Activated B cell treated with CpG ODN at 0.5 μM for 24 hours (primary cell): ENCODE measurements at places on chromosomes 3 and 15. TPM values are rescaled to one million over a fixed set of nuclear protein-coding genes. Genes with fewer than 3 reads are reported as not detected.

- H3K4me3 ChIP-seq: no peak overlapping the region
- peaks cover 41% of the 10 kb centered on the region for H3K36me3 ChIP-seq
- no peak for DNase-seq
- H3K27me3 ChIP-seq: no peaks in the 10 kb centered on the region
These were observed 38.6 kb upstream of the APH1B start for GRCh38 chr15:63238796-63239195.

DNA sequence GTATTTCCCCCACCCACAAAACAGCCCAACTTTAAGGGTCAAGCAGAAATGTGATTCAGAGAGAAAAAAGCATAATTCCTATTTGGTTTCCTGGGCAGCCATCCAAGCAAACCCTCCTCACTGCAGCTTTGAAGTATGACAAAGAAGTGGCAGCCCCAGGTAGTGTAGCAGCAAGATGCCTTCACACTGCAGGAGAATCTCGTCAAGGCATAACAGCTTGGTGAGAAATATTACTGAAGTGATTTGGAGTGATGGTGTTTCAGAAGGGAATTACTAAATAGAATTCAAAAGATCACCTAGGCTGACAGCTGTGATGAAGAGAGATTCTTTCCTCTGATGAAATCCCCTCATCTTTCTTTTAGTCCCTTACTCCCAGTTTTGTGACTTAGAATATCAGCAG lies 173.9 kb downstream of the PYDC2 start:
- no peaks in the 10 kb centered on the region for H3K36me3 ChIP-seq
- H3K27ac ChIP-seq: no peak overlapping the region
- DNase-seq: no peak
- no peak overlapping the region for H3K4me3 ChIP-seq
- peaks cover 3% of the 10 kb centered on the region for H3K27me3 ChIP-seq

ADGRG7 gene
- not detected in 2 replicates for total RNA-seq

PLA2G4B gene
- total RNA-seq: 5.3 and 8.2 TPM in 2 replicates

GRCh38 chr3:33134026-33134625 lies 20.3 kb downstream of the CRTAP start:
- peaks cover 51% of the 10 kb centered on the region for H3K36me3 ChIP-seq
- DNase-seq: no peak
- no peaks in the 10 kb centered on the region for H3K27me3 ChIP-seq
- no peak overlapping the region for H3K4me3 ChIP-seq

DNA sequence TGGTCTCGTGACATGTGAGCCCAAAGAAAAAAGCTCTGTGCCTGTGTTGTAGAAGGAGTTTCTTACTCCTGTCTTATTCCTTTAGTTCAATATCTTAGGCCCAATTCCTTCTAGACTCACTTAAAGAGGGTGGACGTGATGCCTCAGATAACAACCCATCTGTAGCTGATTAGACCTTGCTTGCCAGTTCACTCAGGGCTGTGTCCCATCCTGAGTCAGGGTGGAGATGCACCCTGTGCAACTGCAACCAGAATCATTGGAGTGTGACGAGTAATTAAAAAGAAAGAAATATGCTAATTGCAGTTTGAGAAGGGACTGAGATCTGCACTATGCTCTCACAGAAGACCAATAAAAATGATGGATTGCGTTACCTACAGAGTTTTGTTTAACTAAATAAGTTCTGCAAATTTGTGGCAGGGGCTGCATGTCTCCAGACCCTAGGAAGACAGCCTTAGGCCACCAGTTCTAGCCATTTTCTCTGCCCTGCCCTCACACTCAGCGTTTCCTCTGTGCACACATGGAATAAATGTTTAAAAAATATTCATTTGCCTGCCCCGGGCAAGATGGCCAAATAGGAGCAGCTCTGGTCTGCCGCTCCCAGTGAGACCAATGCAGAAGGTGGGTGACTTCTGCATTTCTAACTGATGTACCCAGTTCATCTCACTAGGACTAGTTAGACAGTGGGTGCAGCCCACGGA lies 83.0 kb downstream of the MOBP start:
- no peaks in the 10 kb centered on the region for H3K36me3 ChIP-seq
- no peaks in the 10 kb centered on the region for H3K4me1 ChIP-seq
- H3K27me3 ChIP-seq: peaks cover 16% of the 10 kb centered on the region

DNA sequence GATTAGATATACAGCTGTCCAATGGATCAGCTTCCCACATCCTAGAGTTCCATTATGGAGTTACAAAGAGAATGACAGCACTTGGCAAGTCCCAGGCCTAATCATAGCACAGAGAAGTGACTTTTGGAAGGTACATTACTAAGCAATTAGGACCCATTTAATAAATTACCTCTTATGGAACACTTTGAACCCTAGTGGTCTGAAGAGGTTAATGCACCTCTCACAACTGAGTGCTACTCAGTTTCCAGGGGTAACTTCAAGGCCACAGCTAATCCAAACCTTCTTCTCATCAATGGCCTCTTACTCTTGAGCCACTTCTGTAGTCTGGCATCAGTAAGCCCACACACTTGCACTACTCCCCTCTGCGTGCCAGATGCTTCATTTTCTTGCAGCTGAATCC lies 34.9 kb upstream of the MEIS2 start:
- DNase-seq: no peak
- no peak overlapping the region for H3K4me3 ChIP-seq
- no peaks in the 10 kb centered on the region for H3K36me3 ChIP-seq
- H3K4me1 ChIP-seq: no peaks in the 10 kb centered on the region
- peaks cover 9% of the 10 kb centered on the region for H3K27me3 ChIP-seq

LDHAL6B gene
- total RNA-seq: not detected in 2 replicates

DNA sequence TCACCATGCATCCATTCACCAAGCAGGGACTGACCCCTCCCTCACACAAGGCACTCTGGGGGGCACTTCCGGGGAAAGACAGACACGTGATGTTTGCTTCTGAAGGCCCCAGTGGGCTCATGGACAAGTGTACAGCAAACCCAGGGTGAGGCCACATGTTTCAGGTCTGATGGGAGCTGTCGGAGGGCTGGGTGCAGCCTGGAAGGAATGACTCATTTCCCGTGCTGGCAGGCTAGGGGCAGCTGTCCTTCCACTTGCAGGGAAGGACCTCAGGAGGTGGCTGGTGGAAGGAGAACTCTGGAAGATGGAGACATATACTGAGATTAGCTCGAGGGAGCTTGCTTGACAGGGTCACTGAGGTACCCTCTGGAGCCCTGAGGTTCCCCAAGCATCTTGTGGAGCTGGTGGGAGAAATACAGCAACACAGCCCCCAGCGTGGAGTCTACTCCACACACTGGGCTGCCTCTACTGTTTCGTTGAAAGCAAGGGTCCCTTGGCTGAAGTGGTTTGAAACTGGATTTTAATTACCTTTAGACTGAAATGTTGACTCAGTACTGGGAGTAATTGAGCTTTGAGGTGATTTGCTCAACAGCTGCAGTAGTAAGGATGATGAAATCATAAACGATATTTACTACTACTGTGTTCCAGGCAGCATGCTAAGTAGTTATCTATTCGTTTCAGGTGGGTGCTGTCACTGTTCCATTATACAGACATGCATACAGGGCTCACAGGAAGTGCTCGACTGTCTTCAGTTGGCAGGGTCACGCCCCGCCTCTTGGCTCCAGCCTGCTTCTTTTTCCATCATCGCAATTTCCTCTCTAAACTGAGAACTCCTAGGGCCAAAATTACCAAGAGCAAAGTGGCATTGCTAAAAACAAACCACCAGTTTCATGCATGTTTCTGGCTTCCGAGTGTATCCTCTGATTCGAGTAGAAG lies 230.4 kb downstream of the ADAMTS17 start:
- H3K36me3 ChIP-seq: no peaks in the 10 kb centered on the region
- H3K27ac ChIP-seq: no peak overlapping the region
- H3K27me3 ChIP-seq: peaks cover 12% of the 10 kb centered on the region
- H3K4me3 ChIP-seq: no peak overlapping the region

DNA sequence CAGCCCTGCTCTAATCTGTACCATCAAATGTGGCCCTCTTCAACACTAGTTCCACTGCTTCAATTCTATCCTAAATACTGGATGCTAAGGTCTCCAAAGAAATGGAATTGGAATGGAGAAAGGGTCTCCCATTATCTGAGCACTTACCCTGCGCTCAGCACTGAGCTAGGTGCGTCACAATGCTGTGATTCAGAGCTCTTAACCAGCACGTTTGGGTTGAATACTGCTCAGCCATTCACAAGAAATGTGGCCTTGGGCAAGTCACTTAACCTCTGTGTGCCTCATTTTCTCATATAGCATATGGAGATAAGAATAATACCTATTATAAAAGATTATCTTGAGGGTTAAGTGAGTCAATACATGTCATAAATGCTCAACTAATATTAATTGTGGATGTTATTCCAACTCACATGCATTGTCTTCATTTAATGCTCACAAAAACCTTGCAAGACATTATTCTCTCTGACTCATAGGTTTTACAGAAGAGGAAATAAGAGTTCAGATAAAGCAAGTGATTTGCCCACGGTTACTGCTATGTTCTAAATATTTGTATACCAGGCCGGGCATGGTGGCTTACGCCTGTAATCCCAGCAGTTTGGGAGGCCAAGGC lies 27.4 kb upstream of the SRGAP3 start:
- H3K27me3 ChIP-seq: peaks cover 11% of the 10 kb centered on the region
- no peak overlapping the region for H3K4me3 ChIP-seq
- H3K36me3 ChIP-seq: no peaks in the 10 kb centered on the region
- H3K4me1 ChIP-seq: no peaks in the 10 kb centered on the region
- H3K27ac ChIP-seq: no peak overlapping the region

GRCh38 chr3:16514021-16514700 lies 662 bp upstream of the RFTN1 start:
- H3K36me3 ChIP-seq: peaks cover 31% of the 10 kb centered on the region
- H3K27ac ChIP-seq: peak overlapping the region; percentile 80
- H3K27me3 ChIP-seq: no peaks in the 10 kb centered on the region
- H3K4me3 ChIP-seq: peak overlapping the region; percentile 97
- H3K4me1 ChIP-seq: peaks cover 85% of the 10 kb centered on the region
- DNase-seq: no peak

CPNE9 gene
- total RNA-seq: 0.20 TPM in 1 of 2 replicates, not detected in the other

DNA sequence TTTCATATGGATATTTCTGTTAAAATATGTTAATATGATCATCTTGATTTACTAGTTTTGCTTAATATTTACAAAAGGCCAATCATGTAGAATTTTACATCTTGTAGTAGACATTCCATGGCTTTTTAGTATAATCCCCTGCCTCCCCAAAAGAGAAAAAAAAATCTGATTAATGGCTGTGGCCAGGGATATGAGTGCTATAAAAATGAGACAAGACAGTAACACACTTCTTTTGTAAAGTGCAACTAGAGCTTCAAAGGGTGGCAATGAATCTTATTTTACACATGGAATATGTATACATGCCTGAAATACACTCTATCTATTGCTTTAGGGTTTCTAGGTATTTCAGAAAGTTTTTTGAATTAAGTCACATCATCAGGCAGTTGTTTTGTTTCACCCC lies 112.2 kb upstream of the NANOGP8 start:
- H3K27ac ChIP-seq: no peak overlapping the region
- no peaks in the 10 kb centered on the region for H3K36me3 ChIP-seq
- H3K27me3 ChIP-seq: no peaks in the 10 kb centered on the region
- H3K4me3 ChIP-seq: no peak overlapping the region
- DNase-seq: no peak

- peak overlapping the region; percentile 99 for H3K27ac ChIP-seq
- H3K27me3 ChIP-seq: no peaks in the 10 kb centered on the region
- peak; percentile 42 for DNase-seq
- peaks cover 19% of the 10 kb centered on the region for H3K36me3 ChIP-seq
These were observed 717 bp downstream of the PXK start for GRCh38 chr3:58333206-58334012.

GRCh38 chr3:74021449-74021848 lies 396.7 kb upstream of the PDZRN3 start:
- no peak for DNase-seq
- no peaks in the 10 kb centered on the region for H3K36me3 ChIP-seq
- no peaks in the 10 kb centered on the region for H3K4me1 ChIP-seq
- no peak overlapping the region for H3K4me3 ChIP-seq
- H3K27me3 ChIP-seq: no peaks in the 10 kb centered on the region
- H3K27ac ChIP-seq: no peak overlapping the region

CSTA gene
- not detected in 2 replicates for total RNA-seq

GRCh38 chr3:124770336-124771082 lies 40.3 kb downstream of the UMPS start:
- H3K27ac ChIP-seq: no peak overlapping the region
- peaks cover 27% of the 10 kb centered on the region for H3K27me3 ChIP-seq
- no peak overlapping the region for H3K4me3 ChIP-seq
- no peaks in the 10 kb centered on the region for H3K36me3 ChIP-seq
- no peaks in the 10 kb centered on the region for H3K4me1 ChIP-seq

GRCh38 chr15:63232405-63232804 lies 43.0 kb downstream of the RAB8B start:
- DNase-seq: no peak
- peak overlapping the region; percentile 62 for H3K27ac ChIP-seq
- no peaks in the 10 kb centered on the region for H3K27me3 ChIP-seq
- H3K4me1 ChIP-seq: peaks cover 61% of the 10 kb centered on the region

- peaks cover 5% of the 10 kb centered on the region for H3K27me3 ChIP-seq
- DNase-seq: peak; percentile 79
- peaks cover 19% of the 10 kb centered on the region for H3K36me3 ChIP-seq
- H3K4me3 ChIP-seq: peak within 1 kb of the TSS; percentile 92
- peak within 1 kb of the TSS; percentile 99 for H3K27ac ChIP-seq
These were observed at the start of gene ARMC8 for GRCh38 chr3:138187296-138188012. Gene ARMC8, plus strand, starts transcription at chr3:138187301. Its CDS starts 254 bp downstream, at chr3:138187555.

GRCh38 chr3:29281344-29282241 lies 722 bp downstream of the RBMS3 start:
- peaks cover 20% of the 10 kb centered on the region for H3K4me1 ChIP-seq
- peaks cover 16% of the 10 kb centered on the region for H3K27me3 ChIP-seq
- no peak overlapping the region for H3K27ac ChIP-seq
- H3K36me3 ChIP-seq: no peaks in the 10 kb centered on the region
- peak overlapping the region; percentile 71 for H3K4me3 ChIP-seq

DNA sequence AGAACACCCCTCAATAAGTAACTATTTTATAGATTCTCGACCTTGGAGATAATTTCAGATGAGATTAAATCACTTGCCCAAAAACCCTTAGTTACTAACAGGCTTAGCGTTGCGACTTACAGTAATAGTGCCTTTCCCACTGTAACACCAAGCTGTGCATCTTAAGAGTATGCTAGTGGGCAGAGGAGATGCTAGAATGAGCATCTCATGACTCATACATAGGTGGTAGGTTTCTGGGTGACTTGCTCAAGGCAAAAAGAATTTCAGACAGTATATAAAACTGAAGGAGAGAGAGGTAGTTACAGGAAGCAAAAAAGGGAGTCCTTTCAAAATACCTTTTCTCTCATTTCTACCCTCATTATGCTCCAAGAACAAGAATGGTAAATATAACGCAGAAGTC lies 3.9 kb downstream of the KATNBL1 start:
- no peak overlapping the region for H3K27ac ChIP-seq
- H3K27me3 ChIP-seq: no peaks in the 10 kb centered on the region
- peaks cover 11% of the 10 kb centered on the region for H3K36me3 ChIP-seq
- DNase-seq: no peak
- H3K4me1 ChIP-seq: peaks cover 21% of the 10 kb centered on the region

TRIM59 gene
- total RNA-seq: 23.4 TPM in 2 replicates

APBA2 gene
- not detected in 2 replicates for total RNA-seq

- H3K27me3 ChIP-seq: no peaks in the 10 kb centered on the region
- peaks cover 10% of the 10 kb centered on the region for H3K36me3 ChIP-seq
- peak overlapping the region; percentile 88 for H3K4me3 ChIP-seq
- DNase-seq: no peak
- H3K4me1 ChIP-seq: peaks cover 55% of the 10 kb centered on the region
- peak overlapping the region; percentile 72 for H3K27ac ChIP-seq
These were observed 1.2 kb downstream of the UBP1 start for GRCh38 chr3:33438881-33439545.
